Mucosa of gallbladder (tissue), 1 donor: ENCODE measurements at places on chromosomes 4 and X. TPM values are rescaled to one million over a fixed set of nuclear protein-coding genes. Genes with fewer than 3 reads are reported as not detected.

PDZD4 gene
- total RNA-seq = 15.1 TPM

YIPF7 gene
- not detected for total RNA-seq

BMX gene
- 3.7 TPM for total RNA-seq

ARX gene
- not detected for total RNA-seq

F8A1 gene
- total RNA-seq = 31.7 TPM

STOX2 gene
- 6.6 TPM for total RNA-seq

SEPTIN6 gene
- 36.3 TPM for total RNA-seq

PRSS12 gene
- total RNA-seq = 39.4 TPM
